ENCODE measurements at places on chromosomes 2 and 18.

GRCh38 chr2:20916604-20917286 is 93.8 kb upstream of the LDAH start:
- no peak for DNase-seq
- no peaks in the 10 kb centered on the region for H3K27me3 ChIP-seq
- H3K4me3 ChIP-seq = no peak overlapping the region
- no peaks in the 10 kb centered on the region for H3K4me1 ChIP-seq

GRCh38 chr2:56009758-56010458 is 86.3 kb upstream of the EFEMP1 start:
- peak overlapping the region; percentile 52 for H3K27ac ChIP-seq
- no peaks in the 10 kb centered on the region for H3K27me3 ChIP-seq
- H3K4me3 ChIP-seq = no peak overlapping the region

DNA sequence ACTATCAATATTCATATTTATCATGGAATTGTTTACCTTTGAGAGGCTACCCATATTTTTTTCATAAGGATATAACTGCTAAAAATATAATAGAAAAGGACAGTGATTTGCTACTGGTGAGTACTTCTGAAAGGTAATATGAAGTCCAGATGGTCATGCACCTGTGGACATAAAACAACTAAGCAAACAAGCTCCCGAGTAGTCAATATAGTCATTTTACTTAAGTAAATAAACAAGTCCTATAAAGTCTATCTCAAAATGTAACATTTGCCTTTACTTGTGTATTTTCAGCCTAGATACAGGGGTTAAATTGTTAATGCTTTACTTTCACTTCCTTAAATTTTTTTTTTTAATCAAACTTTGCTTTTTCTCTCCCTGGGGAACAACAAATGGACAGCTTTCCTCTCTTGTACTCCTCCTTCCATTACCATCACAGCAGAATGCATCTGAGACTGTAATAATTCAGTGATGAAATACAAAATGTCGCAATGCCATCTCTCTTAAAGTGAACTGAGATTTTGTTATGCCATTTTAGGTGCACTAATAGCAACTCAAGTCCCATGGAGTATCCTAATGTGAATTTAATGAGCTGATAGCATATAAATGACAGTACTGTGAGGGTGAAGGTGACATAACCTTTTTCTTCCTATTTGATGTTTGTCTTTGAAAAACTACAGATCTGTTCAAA is 1325.4 kb upstream of the ZEB2 start:
- no peaks in the 10 kb centered on the region for H3K27me3 ChIP-seq
- no peaks in the 10 kb centered on the region for H3K36me3 ChIP-seq
- H3K4me1 ChIP-seq = no peaks in the 10 kb centered on the region
- H3K4me3 ChIP-seq = no peak overlapping the region
- H3K27ac ChIP-seq = no peak overlapping the region

- H3K4me3 ChIP-seq = no peak overlapping the region
- no peaks in the 10 kb centered on the region for H3K36me3 ChIP-seq
- no peak overlapping the region for H3K27ac ChIP-seq
- DNase-seq = no peak
These were observed 101.8 kb downstream of the LOXHD1 start for GRCh38 chr18:46555213-46555612.

GRCh38 chr2:225668606-225669266 is 269.2 kb downstream of the NYAP2 start:
- H3K36me3 ChIP-seq = no peaks in the 10 kb centered on the region
- H3K4me1 ChIP-seq = peaks cover under 1% of the 10 kb centered on the region
- H3K27ac ChIP-seq = no peak overlapping the region

- no peak overlapping the region for H3K27ac ChIP-seq
- H3K36me3 ChIP-seq = no peaks in the 10 kb centered on the region
- H3K27me3 ChIP-seq = no peaks in the 10 kb centered on the region
- H3K4me1 ChIP-seq = peaks cover 2% of the 10 kb centered on the region
- H3K4me3 ChIP-seq = no peak overlapping the region
These were observed 52.3 kb upstream of the ITGB6 start for GRCh38 chr2:160252278-160252887.

GRCh38 chr2:176814740-176815367 is 397.7 kb upstream of the HNRNPA3 start:
- no peak overlapping the region for H3K27ac ChIP-seq
- H3K4me3 ChIP-seq = no peak overlapping the region
- H3K4me1 ChIP-seq = no peaks in the 10 kb centered on the region
- H3K27me3 ChIP-seq = no peaks in the 10 kb centered on the region

- no peak overlapping the region for H3K27ac ChIP-seq
- H3K27me3 ChIP-seq = no peaks in the 10 kb centered on the region
- H3K4me3 ChIP-seq = no peak overlapping the region
- peaks cover 19% of the 10 kb centered on the region for H3K4me1 ChIP-seq
- DNase-seq = no peak
- H3K36me3 ChIP-seq = no peaks in the 10 kb centered on the region
These were observed 216.3 kb downstream of the ANAPC1 start for GRCh38 chr2:111667542-111668273.

DNA sequence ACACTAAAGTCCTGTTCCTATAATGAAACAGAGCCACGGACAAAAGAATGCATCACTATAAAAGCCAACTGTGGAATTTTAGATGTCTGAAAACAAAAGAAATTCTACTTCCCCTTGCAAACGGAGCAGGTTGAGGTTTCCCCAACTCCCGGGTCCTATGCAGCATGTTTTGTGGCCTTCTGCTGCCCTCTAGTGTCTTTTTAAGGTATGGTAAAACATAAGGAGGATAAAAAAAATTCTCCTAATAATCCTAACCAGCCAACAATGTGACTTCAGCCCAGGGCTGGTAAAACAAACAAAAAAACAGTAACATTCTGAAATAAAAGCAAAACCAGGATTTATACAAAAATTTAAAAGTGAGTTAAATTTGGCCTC is 539.5 kb downstream of the NRXN1 start:
- no peaks in the 10 kb centered on the region for H3K36me3 ChIP-seq
- H3K27me3 ChIP-seq = peaks cover 12% of the 10 kb centered on the region
- H3K27ac ChIP-seq = no peak overlapping the region
- no peaks in the 10 kb centered on the region for H3K4me1 ChIP-seq
- H3K4me3 ChIP-seq = no peak overlapping the region

DNA sequence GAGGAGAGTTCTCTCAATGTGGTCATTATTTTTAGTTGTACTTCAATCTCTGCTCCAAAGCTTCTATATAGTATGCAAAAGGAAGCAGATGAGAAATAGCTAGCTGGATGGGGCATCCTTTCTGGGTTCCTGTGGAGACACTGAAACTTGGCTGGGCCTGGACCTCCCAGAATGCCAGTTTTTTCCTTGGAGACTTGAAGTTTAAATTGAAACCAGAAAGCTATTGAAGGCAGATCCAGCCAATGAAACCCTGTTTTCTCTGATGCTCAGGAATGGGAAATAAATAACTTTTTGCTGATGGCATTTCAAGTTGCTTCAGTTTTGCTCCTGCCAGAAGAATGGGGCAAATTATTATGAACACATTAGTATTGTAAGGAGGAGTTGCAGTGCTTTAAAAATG is 2.9 kb downstream of the SETBP1 start:
- no peaks in the 10 kb centered on the region for H3K27me3 ChIP-seq
- H3K36me3 ChIP-seq = no peaks in the 10 kb centered on the region
- DNase-seq = no peak
- no peak overlapping the region for H3K27ac ChIP-seq
- H3K4me1 ChIP-seq = peaks cover 16% of the 10 kb centered on the region

DNA sequence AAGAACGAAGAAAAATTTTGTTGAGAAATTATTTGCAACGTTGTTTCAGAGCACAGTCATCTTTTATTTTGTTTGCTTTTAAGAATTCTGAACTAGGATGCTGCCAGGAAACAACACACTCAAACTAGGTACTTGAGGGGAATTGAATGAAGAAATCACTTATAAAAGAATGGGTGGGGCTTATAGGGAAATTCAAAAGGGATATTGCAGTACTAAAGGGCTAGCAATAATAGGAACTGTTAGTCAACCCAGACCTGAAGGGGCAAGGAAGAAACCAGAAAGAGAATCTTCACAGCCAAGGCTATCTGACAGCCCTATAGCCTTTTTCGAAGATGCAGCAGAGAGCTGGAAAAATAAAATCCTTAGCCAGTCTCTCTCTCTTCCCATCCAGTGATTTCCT is 179.3 kb downstream of the RPRM start:
- no peak overlapping the region for H3K27ac ChIP-seq
- no peak for DNase-seq
- no peaks in the 10 kb centered on the region for H3K36me3 ChIP-seq
- H3K4me3 ChIP-seq = no peak overlapping the region
- no peaks in the 10 kb centered on the region for H3K27me3 ChIP-seq

- H3K27ac ChIP-seq = no peak overlapping the region
- H3K36me3 ChIP-seq = no peaks in the 10 kb centered on the region
- no peak overlapping the region for H3K4me3 ChIP-seq
- no peaks in the 10 kb centered on the region for H3K27me3 ChIP-seq
These were observed 54.2 kb downstream of the LTBP1 start for GRCh38 chr2:33000986-33001385.

GRCh38 chr2:74741629-74742028 is 87.6 kb downstream of the SEMA4F start:
- no peak overlapping the region for H3K27ac ChIP-seq
- peaks cover 21% of the 10 kb centered on the region for H3K4me1 ChIP-seq
- H3K36me3 ChIP-seq = no peaks in the 10 kb centered on the region
- H3K27me3 ChIP-seq = no peaks in the 10 kb centered on the region
- DNase-seq = no peak

DNA sequence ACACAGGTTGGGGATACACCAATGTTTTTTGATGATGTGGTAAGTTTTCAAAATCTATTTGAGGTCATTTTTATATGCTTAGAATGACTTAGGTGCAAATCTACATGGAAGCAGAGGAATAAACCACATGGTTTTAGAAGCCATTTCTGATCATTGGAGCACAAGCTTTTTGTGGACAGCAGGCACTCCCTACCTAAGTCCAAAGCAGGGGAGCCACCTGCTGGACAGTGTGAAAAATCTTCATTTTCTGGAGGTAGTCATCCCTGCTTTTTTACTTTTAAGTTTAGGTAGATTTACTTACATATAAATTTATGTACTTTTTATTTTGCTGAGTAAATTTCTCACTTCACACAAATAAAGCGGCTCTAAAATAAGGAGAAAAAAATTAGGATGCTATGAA is 323.2 kb downstream of the PLCL1 start:
- DNase-seq = peak; percentile 29
- no peak overlapping the region for H3K4me3 ChIP-seq
- no peaks in the 10 kb centered on the region for H3K4me1 ChIP-seq
- H3K36me3 ChIP-seq = no peaks in the 10 kb centered on the region
- no peaks in the 10 kb centered on the region for H3K27me3 ChIP-seq

DNA sequence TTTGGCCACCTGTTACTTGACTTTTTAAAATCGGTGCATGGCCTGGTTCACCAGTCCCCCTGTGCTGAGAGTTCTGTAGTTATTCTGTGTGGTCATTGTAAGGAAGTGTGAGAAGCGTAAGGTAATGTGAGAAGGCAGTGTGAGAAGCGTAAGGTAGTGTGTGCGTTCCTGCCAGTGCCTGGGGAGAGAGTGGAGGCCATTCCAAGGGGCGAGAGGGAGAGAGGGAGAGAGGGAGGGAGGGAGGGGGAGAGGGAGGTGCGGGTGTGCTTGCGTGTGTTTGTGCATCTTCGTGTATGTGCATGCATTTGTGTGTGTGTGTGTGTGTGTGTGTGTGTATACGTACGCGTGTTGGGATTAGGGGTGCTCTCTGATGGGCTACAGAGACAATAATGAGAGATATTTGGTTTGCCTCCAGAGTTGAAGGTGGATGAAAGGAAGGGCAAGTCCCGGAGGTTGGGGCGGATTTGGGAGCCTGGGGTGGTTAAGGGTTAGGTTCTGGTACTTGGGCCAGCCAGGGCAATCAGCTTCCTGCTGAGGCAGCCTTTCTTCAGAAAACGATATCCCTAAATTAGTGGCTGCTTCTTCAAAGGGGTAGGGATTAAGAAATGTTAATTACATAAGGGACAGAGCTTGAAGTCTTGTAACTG is 53.7 kb downstream of the SGPP2 start:
- H3K27me3 ChIP-seq = no peaks in the 10 kb centered on the region
- H3K27ac ChIP-seq = no peak overlapping the region
- no peaks in the 10 kb centered on the region for H3K36me3 ChIP-seq
- H3K4me3 ChIP-seq = no peak overlapping the region
- DNase-seq = no peak
- H3K4me1 ChIP-seq = peaks cover 9% of the 10 kb centered on the region

DNA sequence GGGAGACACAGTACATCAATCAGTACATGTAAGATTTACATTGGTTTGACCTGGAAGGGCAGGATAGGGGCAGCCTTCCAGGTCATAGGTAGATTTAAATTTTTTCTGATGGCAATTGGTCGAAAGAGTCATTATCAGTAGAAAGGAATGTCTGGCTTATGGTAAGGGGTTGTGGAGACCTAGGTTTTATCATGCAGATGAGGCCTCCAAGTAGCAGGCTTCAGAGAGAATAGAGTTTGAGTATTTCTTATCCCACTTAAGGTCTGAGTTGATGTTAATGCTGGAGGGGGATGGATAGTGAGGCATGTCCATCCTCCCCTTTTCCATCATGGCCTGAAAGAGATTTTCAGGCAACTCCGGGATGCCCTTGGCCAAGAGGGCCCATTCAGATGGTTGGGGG is 60.7 kb downstream of the SPTBN1 start:
- H3K27me3 ChIP-seq = no peaks in the 10 kb centered on the region
- peaks cover 2% of the 10 kb centered on the region for H3K4me1 ChIP-seq
- H3K27ac ChIP-seq = no peak overlapping the region

DNA sequence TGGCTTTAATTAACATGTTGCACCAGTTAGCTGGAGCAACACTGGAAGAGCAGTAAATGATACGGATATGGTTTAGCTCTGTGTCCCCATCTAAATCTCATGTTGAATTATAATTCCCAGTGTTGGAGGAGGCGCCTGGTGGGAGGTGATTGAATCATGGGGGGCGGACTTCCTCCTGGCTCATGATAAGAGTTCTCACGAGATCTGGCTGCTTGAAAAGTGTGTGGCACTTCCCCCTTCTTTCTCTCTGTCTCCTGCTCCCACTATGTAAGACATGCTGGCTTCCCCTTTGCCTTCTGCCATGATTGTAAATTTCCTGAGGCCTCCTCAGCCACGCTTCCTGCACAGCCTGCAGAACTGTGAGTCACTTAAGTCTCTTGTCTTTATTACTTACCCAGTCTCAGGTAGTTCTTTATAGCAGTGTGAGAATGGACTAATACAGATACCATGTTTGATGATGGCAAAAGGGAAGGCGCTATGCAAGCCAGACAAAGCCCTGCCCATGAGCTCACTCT is 963.6 kb downstream of the SOCS6 start:
- H3K27ac ChIP-seq = no peak overlapping the region
- no peaks in the 10 kb centered on the region for H3K27me3 ChIP-seq
- no peak overlapping the region for H3K4me3 ChIP-seq

GRCh38 chr2:230660294-230661060 is 52.2 kb upstream of the CAB39 start:
- H3K4me3 ChIP-seq = no peak overlapping the region
- DNase-seq = no peak
- no peaks in the 10 kb centered on the region for H3K36me3 ChIP-seq
- peaks cover 76% of the 10 kb centered on the region for H3K27me3 ChIP-seq
- H3K4me1 ChIP-seq = no peaks in the 10 kb centered on the region

GRCh38 chr2:55992455-55992854 is 68.9 kb upstream of the EFEMP1 start:
- H3K27ac ChIP-seq = no peak overlapping the region
- DNase-seq = no peak
- H3K4me1 ChIP-seq = peaks cover 2% of the 10 kb centered on the region
- no peak overlapping the region for H3K4me3 ChIP-seq

- no peaks in the 10 kb centered on the region for H3K36me3 ChIP-seq
- H3K4me1 ChIP-seq = no peaks in the 10 kb centered on the region
These were observed 370.8 kb upstream of the NT5C1B start for GRCh38 chr2:18959952-18960717.

- no peaks in the 10 kb centered on the region for H3K36me3 ChIP-seq
- H3K4me1 ChIP-seq = no peaks in the 10 kb centered on the region
- H3K27me3 ChIP-seq = no peaks in the 10 kb centered on the region
- no peak for DNase-seq
- no peak overlapping the region for H3K4me3 ChIP-seq
These were observed 91.7 kb downstream of the MDH1 start for GRCh38 chr2:63680455-63680854.

GRCh38 chr2:204663816-204664425 is 118.6 kb downstream of the PARD3B start:
- H3K27ac ChIP-seq = no peak overlapping the region
- H3K27me3 ChIP-seq = no peaks in the 10 kb centered on the region
- DNase-seq = no peak

Data from neuronal stem cell (in vitro differentiated cells).